ENCODE measurements at places on chromosomes 7 and 10.

- no peak for DNase-seq
These were observed 160.6 kb downstream of the MLLT10 start for GRCh38 chr10:21694631-21695030.

- DNase-seq, result no peak
These were observed 150.9 kb upstream of the MEOX2 start for GRCh38 chr7:15837306-15837950.

- DNase-seq, result peak; percentile 59
These were observed 695 bp downstream of the PRKAG2 start for GRCh38 chr7:151875942-151876898.

DNA sequence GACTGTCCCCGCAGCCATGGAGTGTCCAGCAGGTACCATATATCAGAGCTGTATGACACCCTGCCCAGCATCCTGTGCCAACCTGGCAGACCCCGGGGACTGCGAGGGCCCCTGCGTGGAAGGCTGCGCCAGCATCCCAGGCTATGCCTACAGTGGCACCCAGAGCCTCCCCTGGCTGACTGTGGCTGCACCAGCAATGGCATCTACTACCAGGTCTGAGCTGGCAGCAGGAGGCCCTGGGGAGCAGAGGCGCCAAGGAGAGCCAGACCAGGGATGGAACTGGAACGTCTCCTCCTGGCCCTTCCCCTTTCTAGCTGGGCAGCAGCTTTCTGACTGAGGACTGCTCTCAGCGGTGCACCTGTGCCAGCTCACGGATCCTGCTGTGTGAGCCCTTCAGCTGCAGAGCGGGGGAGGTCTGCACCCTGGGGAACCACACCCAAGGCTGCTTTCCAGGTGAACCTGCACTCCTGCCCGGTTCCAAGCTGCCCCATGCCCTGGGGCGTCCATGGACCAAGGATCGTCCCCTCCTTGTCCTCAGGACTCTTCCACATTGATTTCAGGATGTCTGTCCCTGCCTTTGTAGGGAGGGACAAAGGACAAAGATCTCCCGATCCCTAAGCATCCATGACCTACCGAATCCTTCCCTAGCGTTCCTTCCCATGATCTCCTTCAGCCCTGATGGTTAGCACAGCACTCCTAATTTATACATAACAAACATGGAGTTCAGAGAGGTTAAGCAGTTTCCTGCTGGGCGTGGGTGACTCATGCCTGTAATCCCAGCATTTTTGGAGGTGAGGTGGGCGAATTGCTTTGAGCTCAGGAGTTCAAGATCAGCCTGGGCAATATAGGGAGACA lies 33.3 kb downstream of the EPHB4 start:
- no peak for DNase-seq

DNA sequence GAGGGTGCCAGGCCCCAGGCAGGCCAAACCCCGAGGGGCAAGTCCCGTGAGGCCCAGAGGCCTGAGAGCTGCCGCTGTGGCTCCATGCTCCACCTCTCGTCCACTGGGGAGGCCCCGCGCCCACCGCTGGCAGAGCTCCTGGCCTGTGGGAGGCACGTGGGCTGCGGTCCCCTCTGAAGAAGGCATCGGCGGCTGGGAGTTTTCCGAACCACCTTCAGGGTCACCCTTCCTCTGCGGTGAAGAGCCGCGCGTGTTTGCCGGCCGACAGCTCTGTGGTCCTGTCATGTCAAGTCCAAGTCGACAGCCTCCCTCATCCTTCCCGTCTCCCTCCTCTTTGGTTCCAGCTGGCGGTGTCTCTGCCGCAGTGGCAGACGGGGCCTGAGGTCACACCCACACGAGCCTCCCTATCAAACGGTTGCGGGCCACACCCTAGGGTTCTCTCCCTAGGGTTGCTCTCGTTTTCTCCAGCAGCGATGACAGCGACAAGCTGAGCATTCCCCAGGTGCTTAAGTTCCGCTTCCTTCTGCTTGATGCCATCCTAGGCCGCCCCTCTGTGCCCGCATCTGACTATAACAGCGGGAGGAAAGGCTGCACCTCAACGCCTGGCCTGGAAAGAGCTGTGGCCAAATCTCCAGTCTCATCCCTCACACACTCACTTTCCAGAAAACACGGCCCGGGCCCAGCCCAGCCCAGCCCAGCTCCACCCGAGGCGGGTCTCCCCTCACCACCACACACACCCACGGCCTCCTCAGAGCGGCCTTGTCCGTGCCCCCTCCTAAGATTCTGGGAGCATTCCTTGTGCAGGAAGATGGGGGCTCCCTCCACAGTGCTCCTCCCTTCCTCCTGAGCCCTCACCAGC lies 185.0 kb downstream of the ELFN1 start:
- DNase-seq, result no peak

DNA sequence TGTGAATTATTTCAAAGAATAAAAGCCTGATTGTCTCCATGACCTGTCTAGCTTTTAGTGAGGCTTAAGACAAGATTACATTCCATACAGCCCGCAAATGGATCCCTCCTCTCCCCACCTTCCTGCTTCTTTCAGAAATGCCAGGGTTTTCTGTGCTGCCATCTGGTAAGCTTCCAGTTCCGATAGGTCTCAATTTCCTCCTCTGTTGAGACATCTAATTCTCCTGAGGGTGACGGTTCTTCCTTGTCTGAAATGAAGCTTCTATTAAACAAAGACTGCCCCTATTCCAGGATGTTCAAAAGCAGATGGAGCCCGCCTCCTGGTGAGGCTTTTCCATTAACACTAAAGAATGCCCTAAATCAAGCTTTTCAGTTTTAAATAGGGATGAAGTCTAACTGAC lies 295.6 kb downstream of the PTPRN2 start:
- DNase-seq, result no peak

DNA sequence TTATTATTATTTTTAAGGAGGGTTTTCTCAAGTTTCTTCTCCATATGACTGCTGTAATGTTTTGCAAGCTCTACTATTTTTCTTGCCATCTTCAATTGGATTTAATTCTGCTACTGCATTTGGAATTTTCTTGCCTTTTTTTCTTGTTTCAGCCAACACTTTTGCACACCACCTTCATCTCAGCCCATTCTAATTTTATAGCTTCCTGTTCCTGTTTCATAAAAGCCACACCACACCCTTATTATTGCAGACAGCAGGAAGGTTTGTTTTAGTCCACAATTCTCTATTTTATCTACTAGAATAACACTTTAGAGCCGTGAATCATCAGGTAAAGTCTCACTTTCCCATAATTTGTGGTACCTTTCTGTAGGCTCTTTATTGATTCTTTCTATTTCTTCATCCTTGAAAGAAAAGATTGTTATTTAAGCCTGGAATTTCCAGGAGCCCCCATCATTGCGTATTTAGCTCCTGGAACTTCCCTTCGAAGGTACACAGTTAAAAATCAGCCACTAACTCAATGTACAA lies 209.3 kb upstream of the TBX20 start:
- no peak for DNase-seq

- DNase-seq, result no peak
These were observed 7.9 kb downstream of the CEP41 start for GRCh38 chr7:130432886-130433285.

GRCh38 chr10:109259293-109259692 lies 664.0 kb downstream of the XPNPEP1 start:
- DNase-seq, result no peak

- DNase-seq, result no peak
These were observed 279.5 kb upstream of the KLF6 start for GRCh38 chr10:4064489-4064888.

- no peak for DNase-seq
These were observed 353.4 kb downstream of the TNS3 start for GRCh38 chr7:47228386-47229014.

DNA sequence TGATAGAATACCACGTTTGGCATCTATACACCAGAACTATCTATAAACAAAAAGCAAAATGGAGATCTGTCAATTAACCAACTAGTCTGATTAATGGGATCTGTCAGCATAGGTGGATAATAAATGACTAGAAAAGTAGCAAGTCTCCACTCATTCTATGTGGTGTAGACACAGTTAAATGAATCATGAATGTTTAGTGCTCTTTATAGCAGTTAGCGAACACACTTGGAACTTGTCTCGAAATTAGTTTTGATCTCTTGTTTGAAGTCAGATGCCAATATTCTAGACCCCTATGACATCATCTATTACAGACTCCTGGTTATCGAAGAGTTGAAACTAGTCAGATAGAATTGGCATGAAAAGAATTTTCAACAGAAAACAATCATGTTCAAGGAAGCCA lies 259.7 kb downstream of the AHR start:
- no peak for DNase-seq

DNA sequence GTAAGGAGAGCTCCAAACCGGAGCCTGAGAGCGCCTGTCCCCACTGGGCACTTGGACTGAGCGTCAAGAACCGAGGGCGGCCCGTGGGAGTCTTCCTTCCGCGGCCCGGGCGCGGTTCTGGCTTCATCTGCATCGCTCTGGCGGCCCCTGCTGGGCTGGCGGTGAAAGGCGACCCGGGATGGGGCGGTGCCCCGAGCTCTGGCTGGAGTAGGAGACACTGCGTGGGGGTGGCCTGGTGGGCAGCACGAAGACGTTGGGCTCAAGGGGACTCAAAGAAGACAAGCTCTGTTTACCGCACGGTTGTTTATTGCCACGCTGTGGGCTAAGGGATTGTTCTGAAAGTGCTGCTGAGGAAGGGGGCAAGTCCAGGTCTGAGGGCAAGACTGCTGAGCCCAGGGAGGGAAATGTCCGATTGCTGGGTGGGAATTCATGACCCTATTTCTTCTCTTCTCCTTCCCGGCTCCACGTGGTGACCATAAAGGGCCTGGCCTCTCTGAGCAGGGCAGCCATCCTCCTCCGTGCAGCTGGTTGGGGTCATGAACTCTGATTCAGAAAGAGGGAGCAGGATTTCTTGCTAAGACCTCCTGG lies 29.8 kb downstream of the PLAU start:
- peak; percentile 91 for DNase-seq

GRCh38 chr7:1555813-1556543 lies at the start of gene TMEM184A:
Gene TMEM184A, minus strand, starts transcription at chr7:1556205. Its CDS starts 721 bp downstream, at chr7:1555484.
- DNase-seq, result peak; percentile 50

GRCh38 chr10:71634531-71635164 lies 84.9 kb downstream of the C10orf105 start:
- no peak for DNase-seq

- no peak for DNase-seq
These were observed 123.3 kb downstream of the ZMIZ1 start for GRCh38 chr10:79191951-79192676.

DNA sequence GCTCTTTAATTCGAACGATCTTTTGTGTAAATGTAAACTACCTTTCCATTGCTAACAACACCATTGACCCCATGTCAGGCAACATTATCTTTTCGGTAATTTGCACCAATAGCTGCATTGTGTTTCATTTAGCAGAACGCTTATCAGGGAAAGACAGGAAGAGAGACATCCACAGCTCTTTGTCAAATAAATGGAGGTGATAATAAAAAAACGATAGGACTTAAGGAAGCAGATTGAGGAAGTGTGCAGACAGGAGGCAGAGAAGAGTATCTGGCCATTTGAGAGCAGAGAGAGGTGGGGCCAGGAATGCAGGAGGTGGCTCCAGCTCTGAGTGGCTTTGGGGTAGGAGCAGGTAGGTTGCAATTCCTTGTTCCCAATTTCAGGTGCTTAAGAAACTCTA lies 37.5 kb upstream of the ADARB2 start:
- no peak for DNase-seq

- DNase-seq, result no peak
These were observed 82.9 kb downstream of the HYCC1 start for GRCh38 chr7:22931011-22931410.

GRCh38 chr7:7672545-7673239 lies 32.1 kb downstream of the UMAD1 start:
- peak; percentile 55 for DNase-seq

DNA sequence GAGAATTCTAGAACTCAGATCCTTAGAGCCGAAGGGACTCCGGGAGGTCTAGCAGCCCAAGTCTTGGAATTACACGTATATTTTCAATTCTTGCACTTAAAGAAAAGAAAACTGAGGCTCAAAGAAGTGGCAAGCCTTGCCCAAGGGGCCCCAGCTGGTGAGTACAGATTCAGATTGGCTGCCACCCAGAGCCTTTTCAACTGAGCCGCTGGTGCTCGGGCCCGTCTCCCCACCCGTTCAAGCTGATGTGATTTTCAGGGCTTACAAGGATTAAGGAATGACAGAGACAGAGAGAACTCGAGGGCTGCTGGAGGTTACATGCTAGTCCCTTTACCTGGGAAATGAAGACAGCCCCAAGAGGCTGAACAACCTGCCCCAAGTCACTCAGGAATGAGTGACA lies 117.8 kb downstream of the ABLIM1 start:
- no peak for DNase-seq

DNA sequence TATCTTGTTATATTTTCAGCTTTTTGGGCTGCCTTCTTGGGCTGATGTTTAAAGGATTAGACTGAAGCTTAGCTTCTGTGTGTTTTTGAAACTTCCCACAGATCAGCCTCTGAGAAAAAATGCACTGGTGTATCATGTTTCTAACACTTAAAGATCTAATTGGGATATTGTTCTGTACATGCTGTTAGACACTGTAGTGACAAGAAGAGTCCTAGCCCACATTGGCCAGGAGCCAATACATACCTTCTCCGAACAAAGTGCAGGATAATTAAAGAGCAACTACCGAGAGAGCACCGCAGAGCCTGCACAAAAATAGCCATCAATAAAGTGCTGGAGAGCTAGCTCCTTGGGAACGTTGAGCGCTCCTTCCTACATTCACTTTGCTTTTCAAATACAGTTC lies 289.4 kb upstream of the SP8 start:
- DNase-seq, result no peak

DNA sequence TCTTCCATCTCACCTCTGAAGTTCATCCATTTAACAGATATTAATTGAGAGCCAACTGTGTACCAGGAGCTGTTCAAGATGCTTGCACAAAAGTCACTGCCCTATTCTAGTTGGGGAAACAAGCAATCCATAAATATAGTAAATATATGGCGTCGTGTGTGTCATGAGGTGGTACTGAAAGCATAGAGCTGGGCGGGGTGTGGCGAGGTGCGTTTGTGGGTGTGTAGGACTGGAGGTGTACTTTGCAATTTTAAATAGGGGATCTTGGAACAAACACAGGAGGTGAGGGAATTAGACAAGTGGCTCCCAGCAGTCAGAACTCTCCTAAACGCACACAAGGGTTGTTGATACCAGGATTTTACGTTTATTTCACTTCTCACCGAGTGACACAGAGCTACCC lies 490 bp upstream of the ZNF239 start:
- DNase-seq, result no peak

DNA sequence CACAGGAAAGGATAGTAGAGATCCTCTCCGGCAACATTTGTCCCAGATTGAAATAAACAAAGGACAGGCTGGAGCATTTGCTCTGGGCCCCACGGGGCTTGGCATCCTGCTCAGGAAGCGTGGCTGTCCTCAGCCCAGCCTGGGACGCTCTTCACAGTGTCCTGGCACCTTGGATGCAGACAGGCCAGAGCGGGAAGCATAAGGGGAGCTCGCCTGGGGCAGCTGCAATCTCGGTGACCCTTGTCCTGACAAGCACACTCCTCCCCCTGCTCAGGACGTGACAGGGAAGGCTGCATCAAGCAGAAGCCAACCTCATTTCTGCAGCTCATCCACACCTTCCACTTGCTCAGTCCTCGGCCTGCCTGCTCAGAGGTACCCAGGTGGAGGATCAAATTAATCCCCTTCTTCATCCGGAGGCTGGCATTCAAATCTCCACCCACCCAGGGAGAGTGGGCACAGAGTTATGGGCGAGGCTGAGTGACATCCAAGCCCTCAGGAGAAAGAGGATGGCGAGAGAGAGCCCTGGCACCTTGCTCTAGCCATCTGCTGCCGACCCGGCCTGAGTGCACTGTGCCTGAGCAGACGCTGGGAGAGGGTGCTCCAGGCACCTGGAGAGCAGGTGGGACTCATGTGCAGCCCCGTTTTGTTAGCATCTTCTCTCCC lies 47.6 kb downstream of the ABRAXAS2 start:
- no peak for DNase-seq

Data from activated CD4-positive, alpha-beta T cell treated with anti-CD3 and anti-CD28 coated beads, Interleukin-2, Interleukin-6, amounts not matched to agents 100 ng/mL and 50 ng/mL, durations not matched to agents 16 hours and 8 hours (primary cell).